Chondrocyte (in vitro differentiated cells): ENCODE measurements at places on chromosomes 7 and 10. TPM values are rescaled to one million over a fixed set of nuclear protein-coding genes. Genes with fewer than 3 reads are reported as not detected.

GRCh38 chr10:100033766-100034418 is 24.1 kb upstream of the DNMBP start:
- no peak for DNase-seq

- no peak for DNase-seq
These were observed 7.2 kb upstream of the REPIN1 start for GRCh38 chr7:150361402-150361801.

The NPY gene
- not detected in 3 replicates for total RNA-seq

The NXPH1 gene
- not detected in 3 replicates for total RNA-seq

The ELN gene
- 8,224 to 15,554 TPM (median 15,093 TPM) in 3 replicates for total RNA-seq

The FAM25A gene
- total RNA-seq: not detected in 3 replicates
